ENCODE measurements at places on chromosomes 12 and 14. TPM values are rescaled to one million over a fixed set of nuclear protein-coding genes. Genes with fewer than 3 reads are reported as not detected.

The CD69 gene
- 11.9 TPM for total RNA-seq

The GRIP1 gene
- 1.6 TPM for total RNA-seq

The LRCOL1 gene
- not detected for total RNA-seq

The MIP gene
- not detected for total RNA-seq

The TRIM9 gene
- total RNA-seq = 1.3 TPM

DNA sequence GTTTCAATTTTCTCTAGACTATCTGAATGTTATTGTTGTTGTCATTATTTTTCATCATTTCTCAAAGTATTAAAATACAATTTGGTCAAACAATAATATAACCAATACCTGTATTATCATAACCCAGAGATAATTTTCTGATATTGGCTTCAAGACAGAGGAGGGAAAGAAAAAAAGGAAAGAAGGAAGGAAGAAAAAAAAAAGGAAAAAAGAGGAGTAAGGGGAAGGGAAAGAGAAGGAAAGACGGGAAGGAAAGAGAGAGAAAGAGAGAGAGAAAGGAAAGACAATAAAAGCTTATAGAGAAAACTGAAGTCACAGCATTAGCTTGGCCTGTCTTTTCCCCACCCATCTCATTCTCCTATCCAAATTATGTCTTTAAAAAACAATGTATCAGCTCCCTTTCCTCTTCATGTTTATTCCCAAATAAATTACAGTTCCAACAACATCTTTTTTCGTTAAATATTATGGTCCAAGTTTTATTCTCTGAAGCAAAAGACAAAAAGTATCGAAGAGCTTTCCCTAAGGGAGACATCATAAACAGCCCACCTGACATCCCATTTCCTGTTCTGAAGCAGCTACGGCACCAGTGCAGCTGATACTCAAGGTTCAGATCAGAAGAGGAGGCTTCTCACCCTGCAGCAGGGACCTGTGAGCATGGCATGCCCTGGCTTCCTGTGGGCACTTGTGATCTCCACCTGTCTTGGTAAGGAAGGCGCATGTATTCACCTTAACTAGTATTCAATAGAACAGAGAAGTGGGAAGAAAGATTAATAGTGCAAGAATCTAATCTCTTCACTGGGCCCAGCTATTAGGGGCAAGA, 308.3 kb downstream of the DAD1 start:
- DNase-seq = no peak

DNA sequence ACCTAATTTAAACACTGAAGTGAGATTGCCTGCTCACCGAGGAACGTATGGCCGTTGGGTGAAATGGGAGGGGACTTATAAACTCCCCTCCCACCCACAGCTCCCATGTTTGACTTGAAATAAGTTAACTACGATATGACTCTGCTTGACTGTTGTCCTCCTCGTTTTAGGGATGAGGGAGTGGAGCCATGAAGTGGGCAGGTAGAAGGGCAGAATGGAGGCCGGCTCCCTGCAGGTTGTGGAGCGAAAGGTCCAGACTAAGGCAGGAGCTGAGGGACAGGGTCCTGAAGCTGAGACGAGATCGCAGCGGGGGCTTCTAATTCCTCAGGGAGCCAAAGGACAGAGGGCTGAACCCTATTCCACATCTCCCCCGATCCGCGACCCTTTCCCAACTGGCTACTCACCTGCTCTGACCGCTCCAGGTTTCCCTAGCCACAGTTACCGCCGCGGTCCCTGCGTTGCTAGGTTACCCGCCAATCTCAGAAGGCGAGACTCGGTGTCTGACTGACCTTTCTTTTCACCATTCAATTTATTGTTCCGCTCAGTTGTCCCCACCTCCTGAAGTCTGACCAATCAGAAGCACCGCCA, 577 bp upstream of the TPCN1 start:
- DNase-seq = no peak

- DNase-seq = no peak
These were observed 165.1 kb upstream of the ATP2B1 start for GRCh38 chr12:89873745-89874144.

DNA sequence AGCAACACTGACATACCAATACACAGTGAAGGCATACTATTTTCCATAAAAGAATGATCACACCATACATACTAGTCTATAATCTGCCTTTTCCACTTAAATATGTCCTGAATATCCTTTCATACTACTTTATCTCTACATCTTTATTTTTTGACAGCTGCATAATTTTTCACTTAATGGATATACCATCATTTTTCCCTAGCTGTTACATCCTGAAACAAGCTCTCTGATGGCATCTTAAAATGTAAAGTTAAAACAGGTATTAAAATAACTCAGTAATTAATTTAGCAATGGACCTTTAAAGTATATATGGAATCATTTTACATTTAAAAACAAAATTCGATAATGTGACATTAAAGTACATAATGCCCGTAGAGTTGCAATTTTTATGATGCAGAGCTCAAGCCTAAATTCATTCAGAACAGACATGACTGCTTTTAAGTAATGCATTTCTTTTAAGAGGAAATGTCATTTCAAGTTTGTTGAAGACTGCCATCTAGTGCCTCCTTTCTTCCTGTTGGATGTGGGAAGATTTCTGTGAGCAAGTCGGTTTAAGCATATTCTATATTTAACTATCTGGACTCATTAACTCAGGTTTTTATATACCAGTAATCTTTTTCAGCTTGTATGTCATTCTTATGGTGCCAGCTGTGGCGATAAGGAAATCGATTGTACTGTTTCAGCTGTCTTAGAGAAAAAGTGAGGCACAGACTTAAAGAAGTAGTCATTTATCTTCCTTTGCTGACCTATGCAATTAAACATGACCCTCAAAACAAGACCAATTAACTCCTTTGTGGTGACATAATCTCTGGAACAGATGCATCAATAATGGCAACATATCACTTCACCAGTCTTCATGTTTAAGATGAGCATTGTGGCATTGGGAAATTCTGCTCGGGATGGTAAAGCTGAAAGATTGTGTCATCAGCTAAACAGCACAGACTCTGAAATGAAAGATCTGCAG, 20.3 kb downstream of the PRICKLE1 start:
- no peak for DNase-seq

DNA sequence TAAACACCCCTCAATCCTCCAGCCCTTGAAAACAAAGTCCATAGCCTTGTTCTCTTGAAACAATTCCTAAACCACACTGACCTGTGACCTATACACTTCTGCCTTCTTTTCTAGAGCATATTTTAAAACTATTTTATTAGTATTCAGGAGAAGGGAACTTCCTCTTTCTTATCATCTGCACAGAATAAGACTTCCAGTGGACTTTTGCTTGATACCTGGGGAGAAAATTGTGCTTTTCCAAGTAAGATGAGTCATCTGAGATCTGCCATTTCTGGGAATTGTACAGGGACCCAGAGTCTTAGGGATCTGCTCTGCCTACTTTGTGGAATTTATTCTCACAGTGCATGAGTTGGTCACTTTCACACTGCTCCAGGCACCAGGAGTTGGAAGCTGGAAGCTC, 10.5 kb upstream of the WNT5B start:
- no peak for DNase-seq

DNA sequence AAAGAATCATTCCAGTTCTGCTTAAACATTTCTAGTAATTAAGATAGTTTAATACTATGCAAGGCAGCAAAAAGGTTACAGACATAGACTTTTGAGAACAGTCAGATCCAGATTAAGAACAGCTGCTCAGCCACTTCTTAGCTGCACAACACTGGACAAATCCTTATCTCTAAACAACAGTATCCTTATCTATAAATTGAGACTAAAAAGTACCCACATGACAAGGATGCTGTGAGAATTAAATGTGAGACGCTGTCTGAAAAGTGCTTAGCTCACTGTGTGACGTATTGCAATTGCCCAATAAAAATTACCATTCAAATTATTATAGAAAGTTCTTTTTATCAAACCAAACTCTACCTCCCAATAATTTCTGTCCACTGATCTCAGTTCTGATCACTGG, 35.5 kb downstream of the BORCS5 start:
- DNase-seq = no peak

DNA sequence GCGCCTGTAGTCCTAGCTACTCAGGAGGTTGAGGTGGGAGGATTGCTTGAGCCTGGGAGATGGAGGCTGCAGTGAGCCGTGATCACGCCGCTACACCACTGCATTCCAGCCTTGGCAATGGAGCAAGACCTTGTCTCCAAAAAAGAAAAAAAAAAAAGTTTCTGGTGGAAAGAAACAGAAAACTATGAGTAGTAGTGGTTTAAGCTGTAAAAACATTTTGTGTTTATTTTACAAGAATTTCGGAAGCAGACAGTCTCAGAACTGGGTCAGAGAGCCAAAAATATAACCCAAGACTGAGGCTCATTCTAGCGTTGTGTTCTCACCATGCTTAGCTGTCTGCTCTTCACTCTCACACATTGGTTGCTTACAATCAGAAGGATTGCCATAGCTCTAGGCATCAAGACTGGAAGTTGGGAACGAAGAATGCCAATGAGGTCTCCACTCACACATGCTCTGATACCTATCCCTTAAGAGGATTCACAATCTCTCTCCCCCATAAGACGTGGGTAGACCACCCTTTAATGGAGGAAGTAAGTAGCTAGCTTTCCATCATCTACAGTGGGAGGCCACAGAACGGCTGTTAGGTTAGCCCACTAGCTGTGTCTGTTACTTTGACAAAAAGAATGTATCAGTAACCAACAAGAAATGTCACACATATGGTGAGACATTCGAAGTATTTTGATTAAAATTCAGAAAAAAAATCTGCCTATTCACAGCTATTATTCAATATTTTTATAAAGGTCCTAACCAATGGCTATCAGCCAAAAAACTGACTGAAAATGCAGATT, 117.6 kb upstream of the RASSF8 start:
- DNase-seq = no peak

- no peak for DNase-seq
These were observed 550.9 kb downstream of the BCL11B start for GRCh38 chr14:98721061-98721460.
